ENCODE measurements at places on chromosomes 2 and 18. TPM values are rescaled to one million over a fixed set of nuclear protein-coding genes. Genes with fewer than 3 reads are reported as not detected.

The GLI2 gene
- 5.8 TPM for total RNA-seq

DNA sequence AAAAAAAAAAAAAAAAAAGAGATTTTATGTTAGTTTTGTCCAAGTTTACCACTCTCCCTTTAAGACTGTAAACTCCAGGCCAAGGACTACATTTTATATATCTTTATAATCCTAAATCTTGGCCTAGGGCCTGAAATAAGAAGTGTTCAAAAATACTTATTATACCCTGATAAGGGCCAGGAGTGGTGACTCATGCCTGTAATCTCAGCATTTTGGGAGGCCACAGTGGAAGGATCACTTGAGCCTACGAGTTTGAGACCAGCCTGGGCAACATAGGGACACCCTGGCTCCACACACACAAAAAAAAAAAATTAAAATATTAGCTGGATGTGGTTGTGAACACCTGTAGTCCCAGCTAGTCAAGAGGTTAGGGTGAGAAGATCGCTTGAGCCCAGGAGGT, 12.7 kb downstream of the TRIP12 start:
- DNase-seq, result no peak

DNA sequence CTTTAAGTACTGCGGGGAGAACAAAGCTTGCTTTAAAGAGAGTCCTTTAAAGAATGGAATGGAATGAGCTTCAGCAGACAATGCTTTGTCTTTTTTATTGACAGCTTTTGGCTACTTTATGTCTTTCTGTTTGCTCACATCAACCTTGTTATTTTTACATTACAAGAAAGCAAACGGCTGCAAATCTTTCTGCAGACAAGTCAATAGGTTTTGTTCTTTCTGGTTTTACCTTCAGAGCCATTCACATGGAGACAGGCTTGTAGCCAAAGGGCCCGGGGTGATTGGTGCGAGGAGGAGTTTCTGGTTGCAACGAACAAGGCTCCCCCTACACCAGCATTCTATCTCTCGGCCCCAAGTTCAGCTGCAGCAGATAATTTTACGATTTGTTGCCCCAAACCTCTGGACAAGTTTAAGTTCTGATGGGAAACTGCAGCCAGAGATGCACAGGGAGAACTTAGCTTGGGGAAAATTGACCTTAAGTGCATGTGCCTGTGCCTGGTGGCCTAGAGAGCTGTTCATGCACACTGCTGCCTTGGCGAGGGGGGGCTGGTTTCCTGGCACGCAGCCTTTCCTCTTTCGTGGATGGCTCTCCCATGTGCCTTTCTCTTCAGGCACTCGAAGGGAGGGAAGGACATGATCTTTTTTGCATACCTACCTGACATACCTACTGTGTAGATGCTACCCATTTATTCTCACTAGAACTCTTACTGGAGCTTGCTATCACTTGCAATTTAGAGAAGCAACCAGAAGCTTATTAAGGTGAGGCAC, 543.2 kb downstream of the DCDC2C start:
- no peak for DNase-seq

The GNAL gene
- 7.1 TPM for total RNA-seq

All from hepatocyte (in vitro differentiated cells).